ENCODE measurements at places on chromosomes 7 and 10.

- DNase-seq = no peak
Measured at GRCh38 chr10:93462881-93463280, 19.3 kb downstream of the MYOF start.

GRCh38 chr7:140723006-140723405, 26.5 kb downstream of the NDUFB2 start:
- DNase-seq = peak; percentile 35

DNA sequence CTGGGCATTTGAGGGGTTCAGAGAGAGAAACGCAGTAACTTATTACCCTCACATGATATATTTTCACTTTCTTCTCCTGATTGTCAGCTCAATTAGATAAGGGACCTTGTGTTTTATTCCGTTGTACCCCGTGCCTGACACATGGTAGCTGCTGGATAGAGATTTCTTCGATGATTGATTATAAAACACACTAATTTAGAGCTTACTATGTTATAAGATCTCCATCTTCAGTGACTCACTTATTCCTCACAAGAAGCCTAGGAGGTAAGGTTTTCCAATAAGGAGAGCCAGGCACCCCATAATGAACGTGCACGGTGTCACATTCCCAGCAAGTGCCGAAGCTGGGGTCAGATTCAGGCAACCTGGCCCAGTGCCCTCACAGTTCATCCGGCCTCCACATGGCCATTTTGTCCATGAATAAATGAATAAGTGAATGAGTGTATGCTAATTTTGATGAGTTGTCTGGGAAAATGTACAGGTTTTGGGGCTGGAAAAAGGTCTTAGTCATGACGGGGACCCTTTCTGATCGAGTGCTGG, 138.1 kb upstream of the CDCA7L start:
- no peak for DNase-seq

GRCh38 chr7:75565132-75565837, 73.2 kb downstream of the SPDYE5 start:
- peak; percentile 45 for DNase-seq

GRCh38 chr10:48493083-48493871, 111.6 kb downstream of the ARHGAP22 start:
- peak; percentile 21 for DNase-seq
